ENCODE measurements at places on chromosomes 7 and 10.

DNA sequence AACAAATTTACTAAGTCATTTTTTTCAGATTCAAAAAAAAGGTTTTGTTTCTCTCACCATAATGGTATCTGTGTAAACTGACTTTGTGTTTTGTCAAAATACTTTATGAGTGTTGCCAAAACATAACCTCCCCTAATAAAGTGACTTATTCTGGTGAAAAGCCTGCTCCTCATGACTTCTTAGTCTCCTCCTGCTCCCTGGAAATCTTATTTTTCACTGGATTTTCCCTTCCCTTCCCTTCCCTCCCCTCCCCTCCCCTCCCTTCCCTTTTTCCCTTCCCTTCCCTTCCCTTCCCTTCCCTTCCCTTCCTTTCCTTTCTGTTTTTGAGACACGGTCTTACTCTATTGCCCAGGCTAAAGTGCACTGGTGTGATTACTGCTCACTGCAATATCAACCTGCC lies 650.1 kb upstream of the GHITM start:
- no peak for DNase-seq

DNA sequence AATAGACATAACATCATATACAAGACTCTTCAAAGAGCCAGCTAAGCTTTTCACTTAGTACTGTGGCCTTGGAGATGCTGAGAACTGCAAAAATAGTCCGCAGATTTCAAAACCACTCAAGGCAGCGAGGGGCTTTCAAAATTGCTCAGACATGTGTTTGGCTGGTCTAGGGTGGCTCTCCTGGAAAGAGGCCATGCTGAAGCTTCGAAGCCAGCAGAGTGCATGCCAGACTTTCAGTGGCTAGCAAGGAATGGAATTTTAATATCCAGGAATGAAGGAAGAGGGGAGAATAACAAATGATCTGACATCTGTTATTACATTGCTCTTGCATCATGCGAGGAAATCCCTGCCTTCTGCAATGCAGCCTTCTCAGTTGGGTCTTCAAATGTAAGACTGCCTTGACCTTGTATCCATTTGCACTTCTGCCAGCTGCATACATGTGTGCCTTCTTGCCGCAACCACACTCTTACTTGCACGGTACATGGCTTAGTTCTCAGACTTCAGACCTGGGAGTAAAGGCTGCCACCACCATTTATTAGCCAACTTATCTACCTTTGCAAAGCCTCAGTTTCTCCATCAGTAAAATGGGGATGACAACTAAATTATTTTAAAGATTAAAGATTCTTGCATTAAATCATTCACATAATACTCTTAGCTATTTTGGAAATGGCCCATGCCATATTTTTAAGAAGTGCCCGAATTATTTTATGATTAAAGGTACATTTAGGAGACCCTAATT lies 55.9 kb downstream of the ITIH5 start:
- no peak for DNase-seq

- DNase-seq = no peak
Observed at GRCh38 chr10:128995676-128996075, 471.4 kb upstream of the MGMT start.

DNA sequence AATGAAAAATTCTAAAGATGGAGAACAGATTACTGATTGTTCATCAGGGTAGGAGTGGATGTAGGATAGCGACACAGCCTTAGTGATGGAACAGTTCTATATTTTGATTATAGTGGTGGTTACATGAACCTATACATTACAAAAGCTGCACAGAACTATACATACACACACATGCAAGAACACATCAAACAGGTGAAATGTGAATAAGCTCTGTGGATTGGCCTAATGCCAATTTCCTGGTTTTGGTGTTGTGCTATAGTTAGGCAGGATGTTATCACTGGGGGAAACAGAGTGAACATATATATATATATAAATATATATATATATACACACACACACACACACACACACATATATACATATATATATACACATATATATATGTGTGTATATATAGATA lies 76.4 kb upstream of the PIK3CG start:
- DNase-seq = no peak

DNA sequence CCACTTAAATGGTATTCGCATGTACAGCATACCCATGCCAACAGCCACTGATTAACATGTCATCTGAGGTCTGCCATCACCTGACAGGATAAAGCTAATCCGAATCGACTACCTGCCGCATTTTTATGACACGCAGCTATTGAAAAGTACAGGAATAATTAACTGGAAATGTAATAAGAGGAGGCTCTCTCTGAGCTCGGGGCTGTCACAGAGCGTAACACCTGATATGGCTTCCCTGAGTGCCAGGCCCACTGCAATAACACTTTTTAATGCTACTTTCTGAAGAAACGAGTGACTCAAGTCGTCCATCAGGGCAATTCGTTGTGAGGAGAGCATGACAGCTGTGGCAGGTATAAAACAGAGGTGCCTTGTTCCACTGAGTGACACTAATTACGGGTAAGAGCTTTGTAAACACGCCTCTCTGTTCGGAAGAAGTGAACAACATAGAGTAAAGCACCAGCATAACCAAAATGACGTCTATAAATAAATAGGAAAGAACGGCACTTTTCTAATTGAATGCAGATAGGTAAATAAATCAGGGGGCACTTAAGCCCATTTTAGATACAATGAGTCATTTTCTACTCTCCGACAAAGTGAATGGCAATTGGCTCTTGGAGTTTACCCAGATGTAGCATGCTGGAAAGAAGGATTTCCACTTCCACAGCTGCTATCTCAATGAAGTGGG lies 56.5 kb upstream of the CREB5 start:
- DNase-seq = no peak

- DNase-seq = no peak
Observed at GRCh38 chr10:127150136-127150535, 46.3 kb downstream of the INSYN2A start.

- DNase-seq = no peak
Observed at GRCh38 chr10:74175510-74176379, 24.7 kb downstream of the ADK start.

DNA sequence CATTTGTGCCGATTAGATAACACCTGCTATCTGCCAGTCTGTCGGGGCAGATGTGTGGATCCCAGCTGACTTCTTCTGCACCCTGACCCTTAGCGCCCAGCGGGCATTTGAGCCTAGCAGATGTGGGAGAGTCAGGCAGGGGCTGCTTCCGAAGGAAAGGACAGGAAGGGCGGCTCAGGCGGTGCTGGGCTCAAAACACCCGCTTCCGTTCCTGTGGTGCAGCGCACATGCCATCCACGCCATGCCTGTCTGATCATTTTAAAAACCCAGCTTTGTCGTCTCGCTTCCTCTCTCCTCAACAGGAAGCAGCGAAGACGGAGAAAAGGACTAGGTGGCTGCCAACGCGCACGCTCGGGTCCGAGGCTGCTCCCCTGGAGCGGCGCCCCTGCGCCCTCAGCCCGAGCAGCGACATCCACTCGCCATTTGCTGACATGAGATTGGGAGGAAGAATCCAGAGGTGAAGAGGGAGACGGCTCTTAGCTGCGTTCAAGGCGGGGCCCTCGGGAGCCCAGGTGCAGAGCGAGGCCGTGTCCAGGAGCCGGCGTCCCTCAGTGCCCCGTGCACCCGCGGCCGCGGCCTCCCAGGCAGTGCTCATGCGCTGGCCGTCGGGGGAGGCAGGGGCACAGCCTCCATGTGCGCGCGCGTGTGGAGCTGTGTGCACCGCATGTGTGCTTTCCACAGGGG lies 5.9 kb upstream of the BHLHA15 start:
- DNase-seq = no peak

- no peak for DNase-seq
Observed at GRCh38 chr10:102208311-102209035, 17.6 kb upstream of the ELOVL3 start.

DNA sequence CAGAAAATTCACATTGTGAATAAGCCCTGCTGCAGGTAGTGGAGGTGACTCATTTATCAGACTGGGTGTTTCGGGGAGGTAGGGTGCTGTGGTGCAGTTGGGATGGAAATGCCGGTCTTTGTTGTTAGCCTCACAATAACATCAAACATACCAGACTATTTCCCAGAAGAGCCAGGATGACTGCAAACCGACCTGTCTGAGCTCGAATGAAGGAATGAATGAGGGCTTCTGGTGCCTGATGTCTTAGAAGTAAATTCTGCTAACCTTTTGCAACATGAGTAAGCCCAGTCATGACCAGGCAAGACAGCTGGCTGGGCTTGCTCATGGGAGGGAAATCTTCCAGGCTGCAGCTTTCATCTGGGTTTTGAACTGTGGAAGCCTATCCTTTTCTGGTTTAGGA lies 2.4 kb upstream of the VDAC2 start:
- DNase-seq = no peak

- no peak for DNase-seq
Observed at GRCh38 chr10:78575400-78575799, 493.4 kb upstream of the ZMIZ1 start.

GRCh38 chr10:119655566-119656001 lies 4.4 kb downstream of the BAG3 start:
- peak; percentile 43 for DNase-seq

DNA sequence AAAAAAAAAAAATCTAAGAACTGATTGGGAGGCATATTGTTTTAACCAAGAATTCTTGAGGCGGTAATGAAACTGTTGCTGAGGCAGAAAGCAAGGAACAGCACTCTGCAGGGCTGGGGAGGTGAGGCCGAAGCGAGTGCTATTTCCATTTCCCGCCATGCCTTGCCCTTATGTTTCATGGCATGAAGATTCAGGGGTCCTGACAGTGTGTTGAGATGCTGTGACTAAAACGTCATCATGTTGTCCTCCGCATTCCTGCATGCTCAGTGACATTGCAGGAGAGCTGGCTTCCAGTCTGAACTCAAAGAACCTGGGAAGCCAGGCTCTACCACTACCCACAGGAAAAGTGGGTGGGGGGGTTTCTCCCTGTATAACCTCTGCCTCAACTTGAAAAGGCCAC lies 85.2 kb downstream of the EBF3 start:
- no peak for DNase-seq

- no peak for DNase-seq
Observed at GRCh38 chr7:75840029-75840428, 26.4 kb upstream of the CCL24 start.

- no peak for DNase-seq
Observed at GRCh38 chr10:100636848-100637553, 101.3 kb downstream of the HIF1AN start.

DNA sequence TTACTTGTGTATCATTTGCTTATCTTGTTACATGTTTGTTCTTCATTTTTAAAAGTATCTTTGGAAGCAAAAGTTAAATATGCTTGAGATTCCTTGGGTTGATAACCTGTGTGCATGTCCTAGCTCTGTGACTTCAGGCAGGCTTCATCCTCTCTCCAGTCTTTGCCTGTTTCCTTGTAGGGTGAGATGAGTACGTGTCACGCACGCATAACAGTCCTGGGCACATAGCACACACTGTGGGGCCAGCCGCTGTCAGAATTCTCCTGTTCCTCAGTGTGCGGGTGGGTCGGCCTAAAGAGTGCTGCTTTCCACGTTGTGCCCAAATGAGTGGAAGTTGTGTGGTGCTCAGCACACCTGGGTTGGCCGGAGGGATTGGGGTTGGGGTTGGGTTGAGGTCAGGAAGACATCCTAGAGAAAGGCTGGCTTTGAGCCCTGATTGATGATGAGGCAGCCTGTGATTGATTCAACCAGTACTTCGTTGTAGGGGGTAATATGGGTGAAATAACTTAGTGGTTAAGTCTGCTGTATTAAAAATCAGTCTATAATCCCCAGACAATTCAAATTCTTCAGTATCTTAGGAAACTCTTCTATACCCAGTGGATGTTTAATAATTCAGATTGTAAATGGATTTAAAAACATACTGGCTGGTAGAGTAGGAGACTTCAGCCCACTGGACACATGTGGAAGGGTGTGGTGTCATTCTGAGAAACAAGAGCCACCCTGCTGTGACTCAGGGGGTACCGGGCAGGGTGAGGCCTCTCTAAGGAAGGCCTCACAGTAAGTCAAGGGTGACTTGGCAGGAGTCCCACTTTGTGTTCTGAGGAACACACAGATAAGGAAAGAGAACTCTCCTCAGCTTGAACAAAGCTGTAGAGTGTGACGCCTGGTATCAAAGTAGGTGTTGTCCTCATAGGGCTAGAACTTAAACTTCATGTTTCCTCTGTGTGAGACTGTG lies 54.8 kb downstream of the DAGLB start:
- DNase-seq = no peak

- no peak for DNase-seq
Observed at GRCh38 chr10:5243521-5243987, 46.9 kb downstream of the AKR1C4 start.

- DNase-seq = no peak
Observed at GRCh38 chr7:47669901-47670384, 88.0 kb upstream of the TNS3 start.

DNA sequence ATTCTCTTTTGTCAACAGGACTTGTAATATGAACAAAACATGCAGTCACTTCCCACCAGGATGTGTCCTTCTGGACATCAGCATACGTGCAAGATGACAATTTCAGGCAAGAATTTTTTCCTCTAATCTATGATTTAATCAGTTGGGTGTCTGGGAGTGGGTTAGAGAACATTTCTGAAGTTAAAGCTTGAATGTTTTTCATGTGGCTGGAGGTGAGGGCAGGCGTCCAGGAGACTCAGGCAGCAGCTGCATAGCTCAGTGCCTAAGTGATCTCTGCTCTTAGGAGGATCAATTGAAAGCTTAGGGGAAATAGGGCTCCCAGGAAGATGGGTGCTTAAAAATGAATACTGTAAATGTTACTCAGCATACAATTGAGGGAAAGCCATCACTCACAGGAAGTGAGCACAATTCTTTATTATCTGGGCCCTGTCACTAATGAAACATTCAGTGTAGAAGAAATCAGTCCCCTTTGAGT lies 457.6 kb upstream of the KLF6 start:
- no peak for DNase-seq

- peak; percentile 30 for DNase-seq
Observed at GRCh38 chr10:102133373-102134195, 744 bp downstream of the PPRC1 start.

GRCh38 chr10:109992485-109992884 lies 15.3 kb upstream of the ADD3 start:
- no peak for DNase-seq

DNA sequence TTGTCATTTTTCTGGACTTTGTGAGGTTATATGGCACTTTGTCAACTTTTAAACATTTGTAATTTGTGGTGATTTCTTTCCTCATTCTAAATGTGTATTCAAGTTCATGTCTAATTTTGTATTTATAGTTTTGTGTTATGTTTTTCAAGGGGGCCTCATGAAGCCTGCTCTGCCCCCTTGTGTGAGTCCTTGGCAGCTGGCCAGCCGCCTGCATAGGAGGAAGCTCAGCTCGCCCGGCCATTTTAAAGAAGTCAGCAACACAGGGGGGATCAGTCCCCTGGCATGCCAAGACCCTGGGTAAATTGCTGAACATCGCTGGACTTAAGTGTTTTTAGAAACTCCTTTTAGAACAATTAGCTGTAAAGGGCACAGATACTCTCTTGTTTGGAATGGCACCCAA lies 123.0 kb downstream of the ANLN start:
- no peak for DNase-seq

DNA sequence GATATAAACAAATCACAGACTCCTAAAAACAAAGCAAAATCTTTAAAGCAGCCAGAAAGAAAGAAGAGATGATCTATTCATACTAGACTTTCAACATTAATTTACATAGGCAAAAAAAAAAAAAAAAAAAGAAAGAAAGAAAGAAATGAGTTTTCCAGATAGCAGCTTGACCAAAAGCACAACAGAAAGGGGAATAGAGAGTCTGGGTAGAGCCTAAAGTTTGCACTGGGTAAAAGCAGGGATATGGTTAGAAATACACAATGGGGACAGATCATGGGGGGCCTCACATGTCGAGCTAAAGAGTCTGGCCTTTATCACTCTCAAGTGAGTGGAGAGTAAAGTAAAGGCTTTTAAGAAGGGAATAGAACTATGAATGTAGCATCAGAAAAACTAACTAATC lies 169.8 kb downstream of the SGMS1 start:
- DNase-seq = no peak

GRCh38 chr7:45235905-45236304 lies 78.3 kb downstream of the RAMP3 start:
- DNase-seq = no peak
